Left cardiac atrium (tissue), 4 donors: ENCODE measurements at places on chromosomes 16 and 17. TPM values are rescaled to one million over a fixed set of nuclear protein-coding genes. Genes with fewer than 3 reads are reported as not detected.

- DNase-seq, result no peak
Measured at GRCh38 chr17:32460054-32460453, 15.7 kb downstream of the PSMD11 start.

DNA sequence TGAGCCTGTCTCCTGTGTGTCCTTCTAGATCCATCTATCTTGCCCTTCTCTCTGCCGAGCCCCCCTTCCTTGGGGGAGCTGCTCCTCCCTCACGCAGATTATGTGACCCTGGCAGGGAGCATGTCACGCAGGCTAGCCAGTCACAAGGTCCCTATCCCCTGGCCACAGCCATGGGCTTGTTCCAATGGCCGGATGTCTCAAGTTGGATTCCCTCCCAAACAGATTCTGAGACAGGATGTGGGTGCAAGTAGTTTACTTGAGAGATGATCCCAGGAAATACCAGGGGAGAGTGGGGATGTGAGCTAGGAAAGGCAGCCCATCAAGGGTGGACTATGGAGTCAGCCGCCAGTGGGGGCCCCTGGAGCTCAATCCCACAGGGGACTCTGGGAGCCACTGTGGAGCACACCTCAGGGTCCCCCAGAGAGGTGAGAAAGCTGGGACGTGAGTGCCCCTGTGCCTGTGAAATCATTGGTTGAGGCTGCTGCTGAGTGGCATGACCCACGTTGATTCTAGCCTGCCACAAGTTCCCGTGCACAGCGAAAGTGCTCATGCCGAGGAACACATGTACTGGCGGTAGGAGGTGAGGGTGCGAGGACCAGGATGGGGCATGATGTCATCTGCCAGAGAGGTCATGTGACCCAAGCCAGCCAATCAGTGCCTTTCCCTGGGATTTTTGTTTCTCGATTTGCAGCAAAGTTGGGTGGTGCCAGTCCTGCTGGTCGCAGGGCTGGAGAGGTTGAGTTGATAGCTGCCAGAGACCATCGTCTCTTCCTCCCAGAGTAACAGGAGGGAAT lies 6.4 kb upstream of the CRISPLD2 start:
- peak; percentile 14 for DNase-seq

GRCh38 chr16:83856792-83857191 lies 42.1 kb upstream of the MLYCD start:
- DNase-seq, result no peak

GRCh38 chr16:10981697-10982216 lies 37.4 kb downstream of the CLEC16A start:
- no peak for DNase-seq

ARHGDIG gene
- 4.9 TPM for total RNA-seq

SDR42E1 gene
- total RNA-seq, result 1.4 TPM

DNA sequence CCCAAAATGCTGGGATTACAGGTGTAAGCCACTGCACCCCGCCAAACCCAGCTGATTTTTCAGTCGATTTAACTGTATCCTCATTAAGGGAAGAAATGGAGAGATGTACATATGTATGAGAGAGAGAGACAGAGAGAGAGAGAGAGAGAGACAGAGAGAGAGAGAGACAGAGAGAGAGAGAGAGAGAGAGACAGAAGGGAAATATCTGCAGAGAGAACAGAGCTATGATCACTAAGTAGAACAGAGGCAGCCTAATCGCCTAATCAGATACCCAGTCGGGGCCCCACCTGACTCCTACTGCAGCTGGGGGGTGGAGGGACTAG lies 70.0 kb downstream of the RBBP6 start:
- DNase-seq, result no peak

PRSS8 gene
- not detected for total RNA-seq

DNA sequence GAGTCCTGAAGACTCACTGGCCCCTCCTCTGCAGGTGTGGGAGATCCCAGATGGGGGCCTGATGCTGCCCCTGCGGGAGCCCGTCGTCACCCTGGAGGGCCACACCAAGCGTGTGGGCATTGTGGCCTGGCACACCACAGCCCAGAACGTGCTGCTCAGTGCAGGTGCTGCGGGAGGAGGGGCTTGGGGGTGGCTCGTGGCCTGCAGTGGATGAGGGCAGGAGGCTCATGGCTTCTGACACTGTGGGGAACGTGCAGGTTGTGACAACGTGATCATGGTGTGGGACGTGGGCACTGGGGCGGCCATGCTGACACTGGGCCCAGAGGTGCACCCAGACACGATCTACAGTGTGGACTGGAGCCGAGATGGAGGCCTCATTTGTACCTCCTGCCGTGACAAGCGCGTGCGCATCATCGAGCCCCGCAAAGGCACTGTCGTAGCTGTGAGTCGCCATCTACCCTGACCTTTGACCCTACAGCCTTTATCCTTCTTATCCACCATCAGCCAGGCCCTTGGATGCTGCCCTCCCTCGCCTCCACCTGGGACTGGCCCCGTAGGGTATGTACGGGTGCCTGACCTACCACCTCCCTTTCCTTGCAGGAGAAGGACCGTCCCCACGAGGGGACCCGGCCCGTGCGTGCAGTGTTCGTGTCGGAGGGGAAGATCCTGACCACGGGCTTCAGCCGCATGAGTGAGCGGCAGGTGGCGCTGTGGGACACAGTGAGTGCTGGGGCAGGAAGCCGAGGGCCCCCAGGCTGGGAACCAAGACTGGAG lies 3.6 kb downstream of the CORO1A start:
- DNase-seq, result peak; percentile 81

DNA sequence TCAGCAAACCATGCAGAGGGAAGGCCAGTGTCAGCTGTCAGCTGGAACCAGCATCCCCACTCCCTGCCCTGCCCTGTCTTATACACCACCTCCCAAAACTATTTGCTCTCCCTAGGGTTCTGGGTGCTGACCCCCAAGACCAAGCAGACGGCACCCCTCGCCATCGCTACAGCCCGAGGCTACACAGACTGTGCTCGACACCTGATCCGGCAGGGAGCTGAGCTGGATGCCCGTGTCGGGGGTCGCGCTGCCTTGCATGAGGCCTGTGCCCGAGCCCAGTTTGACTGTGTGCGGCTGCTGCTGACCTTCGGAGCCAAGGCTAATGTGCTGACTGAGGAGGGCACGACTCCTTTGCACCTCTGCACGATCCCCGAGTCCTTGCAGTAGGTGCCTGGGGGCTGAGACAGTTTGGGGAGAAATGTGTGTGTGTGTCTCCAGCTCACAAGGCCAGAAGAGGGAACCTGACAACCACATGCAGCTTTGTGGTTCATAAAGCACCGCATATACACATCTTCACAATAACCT lies 1.5 kb downstream of the ASB16 start:
- DNase-seq, result no peak

KCNH4 gene
- total RNA-seq, result 0.21 TPM

GRCh38 chr16:23223368-23223767 lies 40.8 kb downstream of the SCNN1G start:
- DNase-seq, result no peak

DNA sequence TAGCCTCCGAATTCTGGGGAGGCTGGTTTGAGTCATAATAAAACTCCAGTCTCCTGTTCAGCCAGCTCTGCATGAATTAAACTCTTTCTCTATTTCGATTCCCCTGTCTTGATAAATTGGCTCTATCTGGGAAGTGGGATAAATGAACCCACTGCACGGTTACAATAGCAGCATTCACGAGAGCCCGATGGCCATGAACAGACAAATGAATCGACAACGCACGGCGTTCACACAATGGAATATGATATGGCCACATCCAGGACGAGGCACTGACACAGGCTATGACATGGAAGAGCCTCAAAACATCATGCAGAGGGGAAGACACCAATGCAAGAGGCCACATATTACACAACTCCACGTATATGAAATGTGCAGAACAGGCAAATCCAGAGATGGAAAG lies 5.6 kb upstream of the CARD14 start:
- DNase-seq, result no peak

DBF4B gene
- 3.6 TPM for total RNA-seq

DNA sequence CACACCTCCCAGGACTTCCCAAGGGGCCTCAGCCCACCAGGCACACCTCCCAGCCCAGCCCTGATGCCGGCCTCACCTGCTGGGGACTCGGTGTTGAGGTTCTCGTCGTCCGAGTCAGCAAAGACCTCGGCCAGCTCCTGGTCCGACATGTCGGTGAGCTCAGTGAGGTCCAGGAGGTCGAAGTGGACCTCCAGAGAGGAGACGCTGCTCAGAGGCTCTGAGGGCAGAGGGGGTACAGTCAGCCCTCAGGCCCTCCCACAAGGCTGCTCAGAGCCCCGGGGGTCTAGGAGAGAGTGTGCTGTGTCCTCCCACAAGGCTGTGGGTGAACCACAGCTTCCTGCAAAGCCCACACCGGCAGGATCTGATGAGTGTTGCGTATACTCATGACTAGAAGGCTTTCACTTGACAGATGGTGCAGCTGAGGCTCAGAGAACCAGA lies 10.5 kb downstream of the DBNDD1 start:
- no peak for DNase-seq

HOXB9 gene
- total RNA-seq, result not detected

KRTAP17-1 gene
- total RNA-seq, result not detected

HCRT gene
- not detected for total RNA-seq

GRCh38 chr17:9162275-9162985 lies 141.1 kb downstream of the NTN1 start:
- no peak for DNase-seq

STAT3 gene
- 241 TPM for total RNA-seq

- peak; percentile 71 for DNase-seq
Measured at GRCh38 chr17:28864991-28865849, 10.4 kb downstream of the ERAL1 start.

TBC1D3K gene
- not detected for total RNA-seq

MILR1 gene
- total RNA-seq, result 5.0 TPM

CMIP gene
- 18.1 TPM for total RNA-seq

GRCh38 chr16:87976665-87977064 lies 25.4 kb downstream of the BANP start:
- no peak for DNase-seq

- DNase-seq, result no peak
Measured at GRCh38 chr16:1430759-1431496, at the start of gene PERCC1. TSS of gene PERCC1 (plus strand) at chr16:1431078. CDS start at chr16:1432594, 1,516 bp downstream.

- no peak for DNase-seq
Measured at GRCh38 chr17:68048996-68049395, 13.5 kb downstream of the KPNA2 start.

GRCh38 chr17:81093619-81094508 lies 58.9 kb downstream of the BAIAP2 start:
- DNase-seq, result no peak

PLLP gene
- 5.0 TPM for total RNA-seq

DNA sequence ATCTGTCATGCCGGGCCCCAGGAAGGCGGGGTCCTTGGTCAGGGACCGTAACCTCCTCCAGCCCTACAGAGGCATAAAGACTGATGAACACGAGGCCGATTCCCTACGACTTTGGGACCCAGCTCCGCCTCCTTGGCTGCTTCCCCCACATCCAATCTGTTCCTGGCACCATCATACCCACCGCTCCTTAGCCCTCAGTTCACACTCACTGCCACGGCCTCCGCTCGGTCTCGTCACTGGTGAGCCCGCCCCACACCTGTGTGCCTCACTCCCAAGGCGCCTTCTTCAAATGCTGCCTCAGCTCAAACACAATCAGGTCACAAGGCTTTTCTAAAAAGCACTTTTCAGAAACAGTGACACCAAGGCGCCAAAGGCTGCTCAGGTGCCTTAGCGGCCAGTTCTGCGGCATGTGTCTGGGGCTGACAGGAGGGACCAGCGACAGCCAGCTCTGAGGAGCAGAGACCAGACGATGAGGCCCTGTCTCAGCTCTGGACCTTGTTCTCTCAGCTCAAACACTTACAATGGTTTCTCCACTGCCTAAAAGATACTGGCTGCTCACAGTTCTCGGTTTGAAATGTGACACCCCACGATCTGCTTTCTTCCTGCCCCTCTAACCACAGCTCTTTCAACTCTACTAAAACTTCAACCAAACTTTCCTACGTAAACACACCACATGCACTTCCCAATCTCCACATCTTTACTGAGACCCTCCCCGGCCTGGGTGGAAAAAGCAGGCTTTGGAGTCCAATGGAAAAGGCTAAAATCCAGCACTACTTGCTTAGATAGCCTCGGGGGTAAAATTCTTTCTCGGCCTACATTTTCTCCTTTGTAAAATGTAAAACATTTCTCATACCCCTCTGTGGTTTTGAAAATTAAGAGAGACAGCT lies 33.2 kb downstream of the CYB5D2 start:
- no peak for DNase-seq

- DNase-seq, result no peak
Measured at GRCh38 chr17:80861418-80861815, 130.2 kb upstream of the CHMP6 start.

DNA sequence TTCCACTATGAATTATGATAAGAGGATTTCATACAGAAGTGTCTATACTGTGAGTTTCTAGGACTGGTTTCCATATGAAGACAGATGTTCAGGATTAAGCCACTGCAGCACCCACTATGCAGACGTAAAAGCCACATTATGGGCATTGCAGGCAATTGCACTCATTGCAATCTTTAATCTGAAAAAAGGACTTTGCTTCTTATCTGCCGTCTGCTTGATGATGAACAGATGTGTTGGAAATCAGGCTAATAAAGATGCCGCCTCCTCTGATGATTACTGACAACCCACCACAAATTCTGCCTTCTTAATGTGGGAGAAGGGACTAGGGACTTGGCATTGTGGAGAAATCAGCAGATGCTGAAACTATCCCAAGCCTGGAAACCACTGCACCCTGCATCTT lies 276.9 kb downstream of the IRF8 start:
- no peak for DNase-seq

- DNase-seq, result no peak
Measured at GRCh38 chr16:52462816-52463215, 84.1 kb downstream of the TOX3 start.

BCAR1 gene
- 65.9 TPM for total RNA-seq

- no peak for DNase-seq
Measured at GRCh38 chr16:78916928-78917545, 683.5 kb downstream of the MAF start.

DNA sequence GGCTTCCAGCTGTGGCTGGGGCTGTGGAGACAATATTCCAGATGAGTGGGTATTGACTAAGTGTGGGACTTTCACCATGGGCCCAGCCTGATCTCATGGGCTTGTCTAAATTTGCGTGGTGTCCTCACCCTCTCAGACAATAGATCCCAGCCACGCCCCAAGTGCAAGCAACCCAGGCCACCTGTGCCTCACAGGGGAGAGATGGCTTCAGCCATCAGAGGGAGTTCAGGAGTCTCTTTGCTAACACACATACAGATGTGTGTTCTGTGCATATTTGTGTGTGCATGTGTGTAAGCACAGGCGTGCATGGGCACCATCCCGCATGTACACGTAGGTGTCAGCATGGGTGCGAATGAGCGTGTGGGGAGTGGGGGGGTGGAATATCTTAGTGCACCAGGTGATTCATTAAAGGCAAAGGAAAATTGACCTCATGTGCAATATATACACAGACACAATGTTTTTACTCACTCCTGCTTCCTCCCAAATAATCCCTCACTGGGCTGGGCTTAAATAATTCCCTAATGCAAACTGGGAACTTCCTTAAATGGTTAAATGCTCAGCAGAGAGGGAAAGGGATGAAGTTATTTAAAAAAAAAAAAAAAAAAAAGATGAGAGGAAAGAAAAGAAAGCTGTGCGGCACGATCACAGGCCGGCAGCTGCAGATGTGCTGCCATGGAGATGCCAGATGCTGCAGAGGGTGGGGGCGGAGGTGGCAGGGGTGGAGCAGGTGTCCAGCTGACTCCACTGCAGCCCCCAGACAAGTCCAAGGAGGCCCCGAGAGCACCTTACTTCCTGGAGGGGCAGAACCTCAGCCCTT lies 24.0 kb upstream of the CDC42EP4 start:
- DNase-seq, result no peak
